T-cell (primary cell): ENCODE measurements at places on chromosomes 5 and 9.
A peak's percentile ranks its signal among the peaks of the same experiment; 100 is the strongest.

GRCh38 chr5:50583621-50584020 is 82.8 kb upstream of the PARP8 start:
- no peak for DNase-seq

GRCh38 chr9:107875571-107875980 is 386.0 kb upstream of the KLF4 start:
- no peak for DNase-seq

GRCh38 chr9:127407492-127407843 is 10.5 kb downstream of the SLC2A8 start:
- DNase-seq, result no peak

DNA sequence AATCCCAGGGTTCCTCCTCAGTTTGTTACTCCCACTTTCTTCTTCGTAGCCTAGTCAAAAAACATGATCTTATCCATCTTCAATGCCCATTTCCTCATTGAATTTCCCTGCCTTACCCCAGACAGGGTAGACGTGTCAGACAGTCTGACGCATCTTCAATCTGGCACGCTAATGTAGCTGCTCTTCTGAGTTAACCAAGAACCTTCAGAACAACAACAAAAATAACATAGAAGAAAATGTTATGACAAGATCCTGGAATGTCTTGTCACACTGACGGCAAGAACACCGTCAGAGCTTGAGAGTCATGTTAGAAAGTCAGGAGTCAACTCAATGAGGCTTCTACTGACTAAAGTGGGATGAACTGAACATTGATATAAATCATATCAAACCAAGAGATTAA is 122.7 kb upstream of the SPDL1 start:
- DNase-seq, result no peak

GRCh38 chr5:153365547-153365946 is 124.9 kb upstream of the GRIA1 start:
- DNase-seq, result no peak

DNA sequence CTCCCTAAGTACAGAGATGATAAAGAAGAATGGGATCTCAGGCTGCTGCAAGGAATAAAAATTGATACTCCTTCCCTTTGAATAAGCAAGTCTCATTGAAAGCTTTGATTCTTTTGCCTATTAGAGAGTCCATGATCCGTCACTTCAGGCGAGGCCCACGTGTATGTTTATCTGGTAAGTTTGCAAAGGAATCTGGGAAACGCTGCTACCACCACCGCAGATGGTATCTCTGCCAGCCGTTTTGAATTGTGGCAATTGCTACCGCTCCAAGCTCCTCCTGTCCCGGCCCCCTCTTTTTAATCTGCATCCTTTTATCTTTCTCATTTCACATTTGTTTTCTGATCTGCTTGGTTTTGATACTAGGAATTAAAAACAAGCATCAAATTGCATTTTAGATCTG is 42.9 kb upstream of the GRIA1 start:
- no peak for DNase-seq

- no peak for DNase-seq
Observed at GRCh38 chr5:105754056-105754455, 1916.7 kb downstream of the EFNA5 start.

DNA sequence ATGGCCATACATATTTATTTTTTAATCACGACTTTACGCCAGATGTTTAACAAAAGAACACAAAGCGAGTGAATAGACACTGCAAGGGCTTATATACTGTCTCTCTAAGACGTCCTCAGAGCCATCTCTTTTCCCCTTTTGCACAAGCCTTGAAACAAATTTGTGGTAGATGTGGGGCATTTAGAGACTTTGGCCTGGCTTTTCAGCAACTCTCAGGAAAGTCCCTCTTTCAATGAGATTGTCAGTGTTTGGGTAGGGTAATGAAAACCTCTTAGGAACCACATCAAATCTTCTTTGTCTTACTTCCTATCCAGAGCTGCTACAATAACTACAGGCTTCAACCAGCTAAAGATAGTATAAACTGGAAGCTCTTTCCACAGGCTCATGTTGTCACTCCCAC is 380.0 kb downstream of the ANXA1 start:
- DNase-seq, result no peak

- no peak for DNase-seq
Observed at GRCh38 chr9:18437315-18438201, 36.4 kb upstream of the ADAMTSL1 start.

GRCh38 chr5:39542511-39543285 is 117.9 kb upstream of the DAB2 start:
- DNase-seq, result no peak

DNA sequence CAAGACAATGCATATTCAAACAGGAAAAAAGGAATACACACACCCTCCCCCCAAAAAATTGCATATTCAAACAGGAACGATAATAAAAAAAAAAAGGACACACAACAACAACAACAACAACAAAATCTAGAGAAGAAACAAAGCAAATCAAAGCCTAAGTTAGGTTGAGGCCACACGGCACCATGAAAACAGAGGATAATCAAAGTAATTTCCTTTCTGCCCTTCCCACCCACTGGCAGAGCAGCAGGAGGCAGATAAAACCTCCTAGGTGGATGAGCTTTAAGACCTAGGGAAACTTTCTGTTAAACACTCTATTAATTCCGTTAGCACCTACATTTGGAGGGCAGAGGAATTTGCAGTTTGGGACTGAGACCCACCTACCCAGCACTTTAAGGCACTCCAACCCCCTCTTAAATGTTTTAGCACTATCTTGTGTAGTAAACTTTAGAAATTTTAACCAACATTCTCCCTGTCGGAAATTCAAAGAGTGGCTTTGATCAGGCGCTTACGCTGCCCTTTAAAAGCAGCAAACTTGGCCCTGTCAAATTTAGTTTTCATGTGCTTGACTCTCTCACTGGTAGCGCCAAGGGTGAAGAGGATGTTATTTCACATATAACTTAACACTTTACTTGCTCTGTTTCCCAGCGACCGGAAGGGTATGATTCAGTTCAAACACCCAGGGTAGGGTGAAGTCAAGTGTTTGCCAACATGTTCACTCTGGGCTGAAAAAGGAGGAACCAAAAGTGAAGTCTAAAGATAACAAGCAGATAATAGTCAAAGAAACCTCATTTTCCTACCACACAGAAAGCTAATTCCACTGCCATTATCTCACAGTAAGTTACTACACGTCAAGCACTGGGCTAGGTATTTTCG is 9.2 kb downstream of the ENC1 start:
- peak; percentile 56 for DNase-seq

GRCh38 chr9:12554636-12555035 is 138.5 kb upstream of the TYRP1 start:
- no peak for DNase-seq

GRCh38 chr5:38715696-38716095 is 130.1 kb upstream of the OSMR start:
- DNase-seq, result no peak

DNA sequence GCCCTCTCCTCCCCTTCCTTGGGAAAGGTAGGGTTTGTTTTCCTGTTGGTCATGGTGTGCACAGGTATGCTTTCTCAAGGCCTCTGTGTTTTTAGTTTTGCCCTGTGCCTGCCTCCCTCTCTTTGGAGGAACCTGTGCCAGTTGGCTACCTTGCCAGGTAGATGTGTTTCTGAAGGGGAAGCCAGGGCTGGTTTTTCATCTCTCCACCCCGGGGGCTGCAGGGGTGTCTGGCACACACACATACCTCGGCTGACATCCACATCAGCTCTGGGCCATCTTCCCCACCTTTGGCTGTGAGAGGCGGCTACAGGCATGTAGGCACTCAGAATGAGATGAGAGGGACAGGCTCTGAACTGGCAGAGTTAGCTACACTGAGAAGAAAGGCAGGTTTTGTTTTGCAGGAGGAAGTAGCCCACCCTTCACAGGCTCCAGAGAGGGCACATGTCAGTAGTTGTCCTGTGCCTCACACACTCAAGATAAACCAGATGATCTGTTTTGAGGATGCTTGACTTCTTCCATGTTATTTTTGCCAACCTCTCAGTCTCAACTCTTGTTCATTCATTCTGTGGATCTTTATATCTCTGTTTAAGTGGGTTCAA is 9.7 kb downstream of the RGMB start:
- DNase-seq, result no peak

DNA sequence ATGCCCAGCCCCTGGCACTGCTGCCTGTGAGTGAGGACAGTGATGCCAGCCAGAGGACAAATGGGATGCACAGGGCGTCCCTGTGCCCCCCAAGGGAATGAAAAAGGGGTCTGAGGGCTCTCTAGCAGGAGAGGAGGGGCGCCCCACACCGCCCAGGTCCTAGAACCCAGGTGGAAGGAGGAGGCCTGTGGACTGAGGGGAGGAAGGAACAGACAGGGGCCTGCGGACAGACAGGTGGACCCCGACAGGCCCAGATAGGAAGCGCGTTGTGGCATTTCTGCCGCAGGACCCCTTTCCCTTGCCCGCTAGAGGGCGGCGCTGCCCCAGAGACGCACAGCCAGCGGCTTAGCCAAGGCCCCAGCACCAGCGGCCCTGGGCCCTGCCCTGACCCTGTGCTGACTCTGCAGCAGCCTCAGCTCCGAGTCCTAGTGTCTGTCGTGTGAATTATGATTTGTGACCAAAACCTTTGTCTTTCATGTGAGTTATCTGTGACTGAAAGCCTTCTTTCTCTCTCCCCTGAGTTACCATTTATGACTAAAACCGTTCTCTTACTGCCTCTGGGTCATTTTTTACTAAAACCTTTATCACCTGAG is 30.7 kb downstream of the TRIP13 start:
- DNase-seq, result peak; percentile 48

DNA sequence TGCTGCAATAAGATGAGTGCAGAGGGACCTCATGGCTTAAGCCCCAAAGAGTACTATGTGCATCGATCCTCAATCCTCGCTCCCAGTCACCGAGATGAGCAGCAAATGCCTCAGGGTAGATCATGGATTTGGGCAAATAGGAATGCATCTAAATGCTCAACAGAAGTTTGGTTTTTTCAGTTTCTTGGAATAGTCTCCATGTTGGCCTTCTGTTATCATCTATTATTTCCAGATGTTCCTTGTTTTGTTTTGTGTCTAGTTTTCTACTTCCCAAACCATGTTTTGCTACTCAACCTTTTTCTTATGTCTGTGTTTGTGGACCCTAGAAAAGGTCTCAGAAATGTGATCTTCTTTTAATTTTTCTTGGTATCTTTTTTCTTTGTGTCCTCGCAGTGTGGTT is 43.5 kb upstream of the RASGRF2 start:
- no peak for DNase-seq

DNA sequence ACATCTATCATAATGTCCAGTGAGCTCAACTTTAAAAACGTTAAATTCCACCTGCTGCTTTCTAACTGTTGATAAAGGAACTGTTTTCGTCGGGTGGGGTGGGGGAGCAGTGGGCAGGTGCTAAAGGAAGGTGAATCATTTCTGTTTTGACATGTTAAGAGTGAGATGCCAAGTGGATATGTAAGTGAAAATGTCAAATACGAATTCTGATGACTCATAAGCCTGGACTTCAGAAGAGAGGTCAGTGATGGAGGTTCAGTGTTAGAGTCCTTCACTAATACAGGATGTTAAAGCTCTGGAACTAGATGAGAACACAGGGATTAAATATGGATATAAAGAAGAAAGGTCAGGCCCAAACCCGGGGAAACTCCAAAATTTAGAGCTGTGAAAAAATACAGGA is 617.9 kb upstream of the CTNND2 start:
- DNase-seq, result no peak

DNA sequence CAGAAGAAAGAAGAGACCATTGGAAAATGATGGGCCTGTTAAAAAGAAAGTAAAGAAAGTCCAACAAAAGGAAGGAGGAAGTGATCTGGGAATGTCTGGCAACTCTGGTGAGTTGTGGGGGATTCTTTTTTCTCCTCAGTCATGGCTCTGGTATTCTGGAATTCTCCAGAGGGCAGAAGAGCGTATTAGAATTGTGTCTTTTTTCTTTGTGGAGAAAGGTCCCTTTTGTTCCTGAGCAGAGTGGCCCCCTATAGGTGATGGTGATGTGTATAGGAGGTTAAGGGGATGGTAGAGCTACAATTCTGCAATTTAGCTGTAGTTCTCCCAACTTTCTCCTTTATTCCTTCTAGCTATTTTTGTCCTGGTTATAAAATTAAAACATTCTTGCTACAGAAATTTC is 1.6 kb upstream of the DHFR start:
- DNase-seq, result no peak

DNA sequence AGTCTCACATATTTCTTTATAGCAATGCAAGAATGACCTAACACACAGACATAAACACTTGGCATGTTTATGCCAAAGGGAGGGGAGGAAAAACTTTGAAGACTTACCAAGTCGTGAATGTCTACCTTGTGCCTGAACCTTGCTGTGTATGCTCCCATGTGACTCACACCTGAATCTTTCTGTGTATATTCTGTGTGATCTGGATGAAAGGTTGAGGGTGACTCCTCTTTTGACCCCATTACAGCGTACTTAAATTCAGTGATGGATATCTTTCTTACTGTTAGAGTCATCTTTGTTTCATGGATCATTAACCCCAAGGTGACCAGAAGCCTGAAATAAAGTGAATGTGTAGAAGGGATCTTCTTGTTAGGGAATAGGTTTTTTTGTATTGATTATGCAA is 52.9 kb upstream of the PTGER4 start:
- DNase-seq, result no peak

DNA sequence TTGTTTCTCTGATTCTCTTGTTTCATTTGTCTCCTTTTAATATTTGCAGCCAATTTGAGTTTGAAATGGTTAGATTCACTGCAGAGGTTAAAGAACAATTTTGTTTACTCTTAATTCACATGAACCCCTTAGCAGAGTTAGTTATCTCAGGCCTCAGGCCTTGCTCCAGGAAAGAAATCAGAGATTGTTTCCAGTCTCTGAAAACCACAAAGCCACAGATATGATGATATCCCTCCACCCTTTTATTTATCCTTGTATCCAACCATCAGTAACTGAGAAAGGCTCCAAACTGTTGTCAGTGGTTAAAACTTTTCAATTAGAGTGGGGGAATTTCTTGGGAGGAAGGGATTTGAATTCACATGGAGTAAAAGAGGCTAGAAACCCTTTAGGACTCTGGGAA is 406.0 kb upstream of the DMAC1 start:
- DNase-seq, result no peak

DNA sequence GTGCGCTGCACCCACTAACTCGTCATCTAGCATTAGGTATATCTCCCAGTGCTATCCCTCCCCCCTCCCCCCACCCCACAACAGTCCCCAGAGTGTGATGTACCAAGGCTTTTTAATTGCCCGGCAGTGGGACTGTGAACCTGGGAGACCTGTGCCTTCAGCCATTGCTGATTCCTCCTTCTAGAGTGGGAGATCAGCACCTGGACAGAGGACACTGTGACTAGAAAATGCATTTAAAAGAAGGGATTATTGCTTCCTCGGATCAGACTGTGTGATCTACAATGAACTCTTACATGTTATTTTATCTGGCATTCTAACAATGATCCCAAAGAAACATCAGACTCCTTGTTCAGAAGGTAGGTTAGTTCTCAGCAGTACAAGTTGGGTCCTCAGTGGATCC is 25.9 kb downstream of the CTSL start:
- DNase-seq, result no peak

DNA sequence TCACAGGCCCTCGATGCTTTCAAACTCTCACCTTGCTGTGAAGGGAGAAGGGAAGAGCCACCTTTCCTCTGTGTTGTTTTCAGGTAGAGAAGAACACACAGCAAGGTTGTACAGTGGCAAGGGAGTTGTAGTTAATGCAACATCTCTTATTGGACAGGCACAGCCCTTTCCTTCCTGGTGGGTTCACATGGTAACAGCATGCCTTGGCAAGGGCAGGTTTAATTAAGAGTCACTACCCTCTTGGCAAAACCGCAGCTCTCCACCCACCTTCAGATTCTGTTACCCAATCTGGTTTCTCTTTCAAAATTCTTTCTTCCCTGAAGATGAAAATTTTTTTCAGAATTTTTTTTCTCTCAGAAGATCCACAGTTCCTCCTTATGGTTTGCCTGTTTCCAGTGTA is 253.1 kb downstream of the TLR4 start:
- no peak for DNase-seq
